Fibroblast of mammary gland (primary cell): ENCODE measurements at places on chromosomes 3 and 15.

GRCh38 chr3:100370756-100371155 lies 30.1 kb downstream of the TOMM70 start:
- peak; percentile 6 for DNase-seq

DNA sequence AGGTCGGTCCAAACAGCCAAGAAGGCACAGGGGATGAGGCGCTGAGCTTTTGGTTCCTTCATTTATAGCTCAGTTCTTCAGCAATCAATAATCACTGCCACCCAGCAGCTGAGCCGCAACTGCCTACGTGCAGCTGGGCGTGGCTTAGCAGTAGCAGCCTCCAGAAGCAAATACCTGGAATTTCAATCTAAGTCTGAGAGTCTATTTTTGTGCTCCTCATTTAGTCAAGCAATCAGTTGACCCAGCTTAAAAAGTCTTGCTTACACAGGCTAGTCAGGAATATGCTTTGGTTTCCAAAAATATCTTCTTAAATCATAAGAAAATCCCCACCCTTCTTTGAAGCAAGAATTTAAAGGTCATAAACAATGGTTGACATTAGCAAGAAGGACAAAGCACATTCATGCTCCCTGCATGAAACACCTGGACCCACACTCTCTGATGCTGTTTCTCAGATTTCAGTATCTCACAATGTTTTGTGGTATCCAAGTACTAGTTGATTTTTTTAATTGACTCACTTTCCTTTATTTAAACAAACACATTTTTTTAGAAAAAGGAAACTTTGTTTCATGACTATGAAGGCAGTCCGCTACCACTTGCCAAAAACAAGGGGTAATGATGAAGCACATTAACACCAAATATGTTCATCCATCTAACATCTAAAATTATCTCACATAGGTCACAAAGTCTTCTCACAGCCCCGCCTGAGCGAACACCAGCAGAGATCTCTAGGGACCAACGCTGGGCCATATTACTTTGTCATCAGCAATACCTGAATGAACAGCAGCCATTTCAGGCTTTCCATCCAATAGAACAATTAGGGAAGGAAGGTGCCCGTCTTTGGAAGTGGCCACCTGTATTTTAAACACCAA lies 106.1 kb downstream of the OXNAD1 start:
- no peak for DNase-seq

DNA sequence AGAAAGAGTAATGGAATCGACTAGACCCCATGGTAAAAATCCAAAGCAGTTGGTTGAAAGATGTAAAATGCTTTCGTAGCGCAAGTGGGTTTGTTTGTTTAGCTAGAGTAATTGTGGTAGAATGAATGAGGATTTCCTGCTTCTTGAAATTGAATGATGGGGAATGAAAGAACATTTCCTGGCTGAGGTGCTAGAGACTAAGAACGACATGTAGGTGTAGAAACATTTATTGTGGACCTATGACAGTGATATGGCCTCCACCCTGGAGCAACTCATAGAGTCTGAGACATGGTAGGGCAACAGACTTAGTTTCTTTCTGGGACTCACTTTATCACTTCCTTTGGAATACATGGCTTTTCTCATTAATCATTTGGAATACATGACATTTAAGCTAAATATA lies 467.6 kb upstream of the CFAP20DC start:
- DNase-seq: no peak

GRCh38 chr3:9214599-9214998 lies 34.8 kb downstream of the SRGAP3 start:
- peak; percentile 75 for DNase-seq

- peak; percentile 71 for DNase-seq
These were observed 40.9 kb downstream of the UACA start for GRCh38 chr15:70722266-70723121.

GRCh38 chr3:124318656-124319055 lies 326.7 kb upstream of the ROPN1 start:
- no peak for DNase-seq

DNA sequence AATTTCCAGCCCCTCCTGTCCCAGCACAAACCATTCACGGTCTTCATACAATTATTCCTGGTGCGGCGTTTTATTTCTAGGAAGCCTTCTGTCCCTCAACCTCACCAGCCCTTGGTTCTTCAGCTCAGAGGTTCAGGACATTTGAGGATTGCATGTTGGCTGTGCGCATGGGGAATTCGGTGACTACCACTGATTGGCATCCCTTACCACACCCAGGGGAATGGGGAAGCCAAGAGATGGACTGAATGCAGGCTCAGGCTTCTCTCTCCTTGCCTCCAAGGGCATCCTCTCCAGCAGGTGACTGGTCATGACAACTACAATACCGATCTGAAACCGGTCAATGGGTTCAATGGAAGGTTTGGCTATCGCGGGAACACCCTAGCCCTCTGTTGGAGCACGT lies 153.8 kb downstream of the MTHFS start:
- DNase-seq: peak; percentile 19

DNA sequence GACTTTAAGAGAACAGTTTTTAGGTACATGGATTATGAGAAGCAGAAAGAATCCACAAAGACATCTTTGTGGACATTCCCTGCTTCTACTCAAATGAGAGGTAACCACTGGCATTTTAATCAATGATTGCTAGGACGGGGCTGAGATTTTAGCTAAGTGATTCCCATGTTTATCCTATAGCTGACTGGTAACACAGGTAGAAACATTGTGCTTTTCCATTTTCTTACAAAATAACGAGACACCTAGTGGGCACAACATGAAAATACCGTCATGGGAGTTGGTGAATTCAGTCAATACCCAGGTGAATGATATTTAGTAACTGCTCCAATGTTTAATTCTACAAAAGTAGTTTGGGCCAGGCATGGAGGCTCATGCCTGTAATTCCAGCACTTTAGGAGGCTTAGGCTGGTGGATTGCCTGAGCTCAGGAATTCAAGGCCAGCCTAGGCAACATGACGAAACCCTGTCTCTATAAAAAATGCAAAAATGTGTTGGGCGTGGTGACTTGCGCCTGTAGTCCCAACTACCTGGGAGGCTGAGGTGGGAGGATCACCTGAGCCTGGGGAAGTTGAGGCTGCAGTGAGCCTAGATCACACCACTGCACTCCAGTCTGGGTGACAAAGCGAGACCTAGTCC lies 37.2 kb upstream of the DENND4A start:
- peak; percentile 32 for DNase-seq

DNA sequence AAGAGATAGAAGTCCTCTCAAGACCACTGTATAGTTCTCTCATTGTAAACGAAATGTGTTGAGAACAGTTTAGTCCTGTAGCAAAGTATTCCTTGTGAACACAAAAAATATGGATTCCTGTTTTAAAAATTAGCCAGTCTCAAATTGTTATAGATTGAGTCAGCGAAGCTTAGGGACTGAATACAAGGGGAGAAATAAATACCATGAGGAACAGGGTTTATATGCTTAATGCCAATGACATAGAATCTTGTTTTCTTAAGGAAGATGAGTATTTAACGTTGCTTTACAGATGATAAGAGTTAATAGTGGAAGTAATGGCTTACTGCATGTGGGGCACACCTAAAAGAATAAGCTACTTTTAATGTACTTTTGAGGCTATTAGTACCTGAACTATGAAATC lies 37.9 kb downstream of the SETD5 start:
- no peak for DNase-seq

- peak; percentile 72 for DNase-seq
These were observed 227.5 kb downstream of the ALCAM start for GRCh38 chr3:105594219-105594618.

DNA sequence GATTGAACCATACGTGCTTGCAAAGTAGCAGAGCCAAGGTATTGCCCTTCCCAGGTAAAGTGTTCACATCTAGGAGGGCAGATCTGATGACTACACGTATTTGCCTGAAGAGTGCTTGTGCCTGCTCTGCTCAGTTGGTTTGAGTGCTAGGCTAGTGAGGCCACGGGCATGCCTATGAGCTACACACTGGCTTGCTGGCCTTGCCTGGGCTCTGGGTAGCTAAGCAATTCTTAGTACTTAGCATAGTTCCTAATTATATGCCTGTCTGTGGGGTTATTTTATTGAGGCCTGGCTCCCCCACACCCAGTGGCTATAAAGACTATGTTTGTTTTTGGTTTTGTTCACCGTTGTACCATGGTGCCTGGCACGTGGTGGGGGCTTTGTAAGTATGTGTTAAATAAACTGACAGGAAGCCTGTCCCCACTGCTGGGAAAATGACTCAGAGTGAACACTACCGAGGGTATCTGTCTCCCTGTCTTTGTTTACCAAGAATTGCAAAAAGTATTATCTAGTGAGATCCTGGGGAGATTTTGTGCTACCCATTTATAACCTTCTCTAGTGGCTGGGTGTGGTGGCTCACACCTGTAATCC lies 72.1 kb upstream of the ETV5 start:
- DNase-seq: no peak

DNA sequence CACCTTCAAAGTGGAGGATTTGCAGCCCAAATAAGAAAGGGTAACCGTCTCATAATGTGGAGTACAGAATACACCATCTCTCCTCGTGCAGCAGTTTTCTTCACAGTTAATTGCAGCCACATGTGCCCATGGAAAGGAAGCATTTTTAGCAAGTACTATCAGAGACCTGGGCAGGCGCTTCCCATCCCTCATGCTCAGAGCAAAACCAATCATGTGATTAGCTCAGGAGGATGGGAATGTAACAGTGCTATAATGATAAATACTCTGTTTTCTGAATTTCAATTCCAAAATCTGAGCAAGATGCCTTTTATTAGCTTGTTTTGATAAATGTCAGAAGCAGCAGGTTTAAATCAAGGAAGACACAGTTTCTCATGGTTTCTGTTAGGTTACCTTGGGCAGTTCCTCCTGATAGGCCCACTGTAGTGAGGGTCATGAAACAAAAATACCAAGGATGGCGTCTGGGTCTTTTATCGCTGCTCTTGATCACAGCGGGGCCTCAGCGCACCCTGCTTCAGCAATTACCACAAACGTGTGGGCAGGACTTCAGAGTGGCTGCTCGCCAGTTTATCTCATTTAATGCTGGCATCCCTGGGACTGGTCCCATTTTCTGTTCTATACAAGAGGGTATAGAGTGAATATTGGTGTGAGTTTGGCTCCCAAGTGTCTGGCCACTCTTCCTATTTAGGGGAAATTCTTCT lies 92.6 kb upstream of the VGLL4 start:
- DNase-seq: no peak

DNA sequence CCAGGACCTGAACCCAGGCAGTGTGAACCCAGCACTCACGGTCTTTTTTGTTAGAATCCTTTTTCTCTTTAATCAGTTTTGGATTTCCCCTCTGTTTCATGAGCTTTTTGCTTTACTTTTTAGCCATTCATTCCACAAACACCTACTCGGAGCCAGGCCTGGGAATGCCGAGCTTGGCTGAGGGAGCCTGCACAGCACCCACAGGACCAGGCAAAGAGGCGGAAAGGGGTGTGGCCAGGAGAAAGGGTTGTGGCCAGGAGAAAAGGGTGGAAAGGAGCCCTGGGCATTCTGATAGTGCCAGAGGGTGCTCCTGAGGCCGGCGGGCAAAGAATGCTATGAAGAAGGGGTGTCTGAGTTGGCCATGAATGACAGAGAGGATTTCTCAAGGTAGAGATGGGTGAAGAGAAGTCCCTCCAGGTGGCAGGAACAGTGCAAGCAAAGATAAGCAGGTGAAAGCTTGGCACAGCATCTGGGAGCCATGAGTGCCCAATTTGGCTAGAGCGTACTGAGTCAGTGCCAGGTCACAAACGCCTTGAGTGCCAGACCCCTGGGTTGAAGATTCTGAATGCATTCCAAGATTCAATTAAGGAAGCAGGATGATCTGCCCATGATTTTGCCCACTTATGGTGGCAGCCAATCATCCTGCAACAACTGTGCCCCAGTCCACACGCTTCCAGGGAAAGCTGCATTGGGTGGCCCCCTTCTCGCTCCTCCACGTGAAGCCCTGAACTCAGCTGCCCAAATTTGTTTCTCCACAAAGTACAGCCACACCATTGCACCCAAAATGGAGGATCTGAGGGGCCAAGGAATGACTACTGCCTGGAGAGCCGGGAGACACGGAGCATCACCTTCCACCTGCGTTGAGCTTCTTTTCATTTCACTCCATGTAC lies 157.2 kb downstream of the XXYLT1 start:
- no peak for DNase-seq

GRCh38 chr15:60358935-60359682 lies 38.7 kb downstream of the ANXA2 start:
- peak; percentile 89 for DNase-seq

DNA sequence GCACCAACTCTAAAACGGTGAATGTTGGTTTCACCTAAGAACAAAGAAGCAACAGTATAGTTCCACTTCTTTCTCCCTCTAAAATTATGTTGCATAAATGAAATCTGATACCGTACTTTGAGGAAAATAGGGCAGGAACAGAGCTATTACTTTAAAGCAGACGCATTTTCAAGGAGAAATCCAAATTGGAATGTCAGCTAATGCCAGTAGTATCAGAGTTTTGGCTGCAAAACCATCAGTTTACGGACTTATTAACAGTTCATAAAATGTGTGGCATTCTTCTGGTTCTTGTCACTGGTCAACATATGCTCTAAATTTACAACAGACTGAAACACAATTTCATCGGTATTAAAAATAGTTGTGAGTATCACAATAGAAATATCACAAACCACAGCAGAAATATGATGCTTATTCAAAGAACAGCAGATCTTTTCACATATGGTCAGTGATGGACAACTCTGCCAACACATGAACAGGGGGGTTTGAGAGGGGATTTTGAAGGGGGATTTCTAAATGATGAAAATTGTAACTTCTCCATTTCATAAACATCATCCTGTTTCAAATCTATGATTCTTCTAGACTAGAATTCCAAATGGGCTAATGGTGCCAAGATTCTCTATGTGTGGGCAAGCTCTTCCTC lies 38.7 kb upstream of the ROBO2 start:
- no peak for DNase-seq

GRCh38 chr15:57312318-57313133 lies 63.8 kb upstream of the CGNL1 start:
- no peak for DNase-seq

DNA sequence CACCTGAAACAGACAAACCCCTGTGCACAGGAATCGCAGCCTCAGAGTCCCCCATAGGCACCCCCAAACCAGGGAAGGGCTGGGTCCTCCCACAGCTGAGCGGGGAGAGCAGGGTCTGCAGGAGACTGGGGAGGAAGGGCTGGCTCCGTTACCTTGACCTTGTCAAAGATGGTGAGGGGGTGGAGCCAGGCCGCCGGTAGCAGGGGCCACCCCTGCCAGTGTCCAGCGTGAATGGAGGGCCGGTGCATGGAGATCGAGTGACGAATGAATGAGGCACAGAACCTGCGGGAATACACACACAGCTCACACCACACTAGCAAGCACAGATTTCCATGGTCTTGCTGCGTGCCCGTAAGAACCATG lies 102.2 kb downstream of the TMEM266 start:
- DNase-seq: no peak
